ENCODE measurements at places on chromosomes 7 and 10.

- ATAC-seq = peak; percentile 44
Observed at GRCh38 chr7:143321734-143322133, 5.8 kb downstream of the CLCN1 start.

DNA sequence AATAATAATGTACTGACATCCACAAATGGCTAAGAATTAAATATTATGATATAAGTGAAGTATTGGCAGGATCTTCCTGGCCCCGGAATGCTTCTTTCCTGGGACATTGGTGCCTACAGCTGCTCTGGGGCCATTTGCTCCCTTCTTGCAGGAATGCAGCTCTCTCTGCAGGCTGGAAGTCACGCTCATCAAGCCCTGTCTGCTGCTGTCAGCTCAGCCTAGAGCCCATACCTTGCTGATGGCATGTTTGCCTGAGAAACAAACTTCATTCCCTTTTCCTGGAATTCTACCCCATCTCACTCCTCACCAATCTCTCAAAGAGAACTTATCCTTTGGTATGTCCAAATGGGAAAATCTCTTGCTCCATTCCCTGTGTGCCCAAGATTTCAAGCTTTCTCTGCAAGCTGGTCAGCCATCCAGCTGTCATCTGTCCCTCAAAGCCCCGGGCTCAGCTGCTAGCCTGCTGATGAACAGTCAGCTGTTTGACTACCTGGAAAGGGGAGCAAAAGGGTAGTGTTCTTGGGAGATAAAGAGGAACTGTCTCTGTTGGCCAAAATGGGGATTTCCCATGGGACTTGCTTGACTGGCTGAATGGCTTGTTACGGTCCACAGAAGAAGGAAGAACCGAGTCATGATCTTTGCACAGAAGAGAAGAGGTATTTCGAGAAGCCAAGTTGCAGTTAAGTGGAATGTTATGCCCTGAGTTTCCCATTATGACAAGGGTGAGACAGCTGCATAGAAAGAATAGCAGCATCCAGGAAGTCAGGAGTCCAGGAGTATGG is 12.0 kb upstream of the RASSF4 start:
- ATAC-seq = peak; percentile 64

DNA sequence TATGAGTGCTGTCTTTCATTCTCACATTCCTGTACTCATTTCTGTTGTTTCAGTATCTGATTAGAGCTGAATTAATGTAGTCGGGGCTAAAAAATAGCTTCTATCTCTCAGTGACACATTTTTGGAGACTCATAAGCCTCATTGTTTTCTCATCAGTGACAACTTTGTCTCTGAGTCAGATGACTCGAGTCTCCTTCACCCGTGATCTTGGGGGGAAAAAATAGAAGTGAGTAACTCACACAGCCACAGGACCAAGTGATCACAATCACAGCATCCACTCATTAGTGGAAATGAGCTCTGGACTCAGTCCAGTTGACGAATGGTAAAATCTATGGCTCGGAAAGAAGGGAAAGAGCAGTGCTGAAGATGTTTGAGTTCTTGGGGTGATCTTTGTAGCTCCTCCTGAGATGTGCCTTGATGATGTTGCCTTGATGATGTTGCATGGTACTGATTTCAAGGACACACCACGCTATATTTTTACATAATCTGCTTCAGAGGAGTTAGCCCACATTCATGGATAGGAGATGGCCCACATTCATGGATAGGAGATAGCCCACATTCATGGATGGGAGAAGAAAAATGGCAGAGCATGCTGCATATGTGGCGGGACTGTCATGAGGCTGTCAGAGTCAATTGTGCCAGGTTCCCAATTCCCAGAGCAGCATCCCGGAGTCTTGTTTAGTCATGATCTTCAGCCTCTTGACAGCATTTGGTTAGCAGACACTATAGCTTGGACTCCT is 214.7 kb downstream of the CELF2 start:
- ATAC-seq = no peak

- ATAC-seq = no peak
Observed at GRCh38 chr7:64863021-64863420, 40.1 kb upstream of the ZNF273 start.
